Fibroblast of skin of right biceps (primary cell): ENCODE measurements at places on chromosomes 11 and 22.

DNA sequence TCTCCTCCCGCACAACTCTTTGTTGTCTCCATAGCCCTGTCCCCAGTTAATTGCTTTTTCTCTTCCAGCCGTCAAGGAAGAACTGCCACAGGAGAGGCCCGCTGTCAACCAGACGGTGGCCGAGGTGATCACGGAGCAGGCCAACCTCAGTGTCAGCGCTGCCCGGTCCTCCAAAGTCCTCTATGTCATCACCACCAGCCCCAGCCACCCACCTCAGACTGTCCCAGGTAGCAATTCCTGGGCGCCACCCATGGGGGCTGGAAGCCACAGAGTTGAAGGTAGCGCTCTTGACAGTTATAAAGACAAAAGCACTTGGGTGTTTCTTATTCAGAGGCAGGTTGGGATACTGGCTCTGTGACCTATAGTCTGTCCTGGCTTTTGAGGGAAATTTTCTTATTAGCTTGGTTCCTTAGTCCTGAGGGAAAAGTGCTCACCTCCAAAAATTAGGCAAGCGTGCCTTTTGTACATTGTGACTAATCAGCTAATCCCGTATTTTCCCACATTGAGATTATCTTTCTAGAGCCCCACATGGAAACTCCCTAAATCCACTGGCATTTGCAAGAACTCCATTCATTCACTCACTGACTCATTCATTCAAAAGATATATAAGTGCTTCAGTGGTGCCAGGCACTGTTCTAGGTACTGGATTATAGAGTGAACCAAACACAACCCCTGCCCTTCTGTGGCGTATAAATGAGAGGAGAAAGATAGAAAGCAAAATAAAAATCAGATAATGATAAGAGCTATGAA lies 65.9 kb downstream of the KREMEN1 start:
- DNase-seq: no peak

DNA sequence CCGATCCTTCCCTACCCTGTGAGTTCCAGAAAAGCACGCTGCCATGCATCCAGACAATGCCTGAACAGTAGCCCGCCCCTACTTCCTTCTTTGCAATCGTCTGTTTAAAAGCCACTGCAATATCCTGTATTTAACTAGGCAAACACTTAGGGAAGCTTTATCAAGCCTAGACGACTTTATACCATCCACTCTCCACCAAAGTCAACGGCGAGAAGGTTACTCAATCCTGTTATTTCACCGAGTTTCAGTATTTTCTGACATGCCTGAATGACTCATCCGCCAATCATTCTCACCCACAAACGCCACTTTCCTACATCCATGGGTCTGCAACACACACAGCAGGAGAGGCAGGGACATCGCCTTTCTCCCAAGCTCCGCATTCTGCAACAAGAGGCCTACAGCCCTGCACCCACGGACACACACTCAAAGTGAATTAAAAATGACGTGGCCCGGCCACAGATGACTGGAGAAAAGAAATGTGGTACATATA lies 9.3 kb downstream of the CELSR1 start:
- peak; percentile 38 for DNase-seq

GRCh38 chr11:4105916-4106315 lies 11.3 kb downstream of the RRM1 start:
- no peak for DNase-seq

GRCh38 chr11:18844753-18845367 lies 53.3 kb upstream of the PTPN5 start:
- peak; percentile 17 for DNase-seq

GRCh38 chr22:44765571-44766285 lies 13.4 kb downstream of the ARHGAP8 start:
- no peak for DNase-seq

GRCh38 chr11:80241766-80242165 lies 800.9 kb upstream of the TENM4 start:
- no peak for DNase-seq

GRCh38 chr11:10942620-10943019 lies 84.8 kb upstream of the ZBED5 start:
- peak; percentile 54 for DNase-seq
